Lung (tissue), 17 donors: ENCODE measurements at places on chromosomes 12 and 14.

GRCh38 chr12:95661360-95661759 lies 110.1 kb upstream of the USP44 start:
- H3K4me1 ChIP-seq: peaks cover 3% of the 10 kb centered on the region
- H3K4me3 ChIP-seq: no peak overlapping the region
- no peaks in the 10 kb centered on the region for H3K36me3 ChIP-seq
- DNase-seq: no peak
- H3K27ac ChIP-seq: no peak overlapping the region
- H3K27me3 ChIP-seq: no peaks in the 10 kb centered on the region

- H3K27me3 ChIP-seq: no peaks in the 10 kb centered on the region
- no peak overlapping the region for H3K4me3 ChIP-seq
- no peaks in the 10 kb centered on the region for H3K36me3 ChIP-seq
- no peaks in the 10 kb centered on the region for H3K4me1 ChIP-seq
- DNase-seq: no peak
- H3K27ac ChIP-seq: no peak overlapping the region
These were observed 138.5 kb downstream of the ESRRB start for GRCh38 chr14:76514213-76514998.

DNA sequence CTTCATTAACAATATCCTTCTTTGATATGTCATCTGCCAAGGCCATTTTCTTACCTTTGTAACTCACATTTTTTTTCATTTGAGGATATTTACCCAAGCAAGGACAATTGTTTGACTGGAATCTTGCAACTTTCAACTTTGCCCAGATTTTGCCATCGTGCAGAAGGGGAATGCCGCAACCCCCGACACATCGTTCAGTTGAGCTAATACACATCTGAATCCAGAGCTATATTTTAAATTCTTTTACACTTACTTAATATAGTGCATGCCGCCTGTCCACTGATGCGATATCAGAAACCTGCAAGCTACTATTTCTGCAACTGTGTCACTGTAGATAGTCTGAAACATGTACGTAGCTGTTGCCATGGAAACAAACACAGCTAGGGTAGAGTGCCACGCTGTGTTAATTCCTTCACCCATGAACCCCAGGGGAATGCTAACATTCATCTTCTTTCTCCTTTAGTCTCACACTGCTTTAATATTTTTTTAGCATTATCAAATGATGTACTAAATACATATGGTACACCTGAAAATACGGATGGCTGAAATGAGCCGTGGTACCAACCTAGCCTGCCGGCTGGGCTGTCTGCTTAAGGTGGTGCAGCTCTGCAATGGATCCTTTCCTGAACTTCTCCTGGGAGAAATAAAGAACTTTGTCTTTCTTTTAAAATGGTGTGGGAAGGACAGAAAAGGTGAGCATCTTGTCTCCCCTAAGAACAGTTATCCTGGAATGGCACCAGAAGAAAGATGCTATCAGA lies 77.0 kb upstream of the FOXN3 start:
- H3K36me3 ChIP-seq: no peaks in the 10 kb centered on the region
- peaks cover 23% of the 10 kb centered on the region for H3K4me1 ChIP-seq
- peak; percentile 44 for DNase-seq

DNA sequence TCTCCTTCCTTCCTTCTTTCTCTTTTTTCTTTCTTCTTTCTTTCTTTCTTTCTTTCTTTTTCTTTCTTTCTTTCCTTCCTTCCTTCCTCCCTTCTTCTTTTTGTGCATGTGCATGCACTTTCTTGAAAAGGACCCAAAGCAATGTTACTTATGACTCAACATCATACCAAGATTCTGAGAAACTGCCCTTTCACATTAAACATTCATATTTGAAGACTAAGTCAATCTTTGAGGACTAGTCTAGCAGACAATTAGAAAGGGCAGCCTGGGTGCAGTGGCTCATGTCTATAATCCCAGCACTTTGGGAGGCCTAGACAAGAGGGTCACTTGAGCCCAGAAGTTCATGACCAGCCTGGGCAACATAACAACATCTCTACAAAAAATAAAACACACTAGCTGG lies 212.8 kb upstream of the KITLG start:
- no peaks in the 10 kb centered on the region for H3K27me3 ChIP-seq
- no peaks in the 10 kb centered on the region for H3K36me3 ChIP-seq
- no peak overlapping the region for H3K4me3 ChIP-seq
- DNase-seq: no peak

DNA sequence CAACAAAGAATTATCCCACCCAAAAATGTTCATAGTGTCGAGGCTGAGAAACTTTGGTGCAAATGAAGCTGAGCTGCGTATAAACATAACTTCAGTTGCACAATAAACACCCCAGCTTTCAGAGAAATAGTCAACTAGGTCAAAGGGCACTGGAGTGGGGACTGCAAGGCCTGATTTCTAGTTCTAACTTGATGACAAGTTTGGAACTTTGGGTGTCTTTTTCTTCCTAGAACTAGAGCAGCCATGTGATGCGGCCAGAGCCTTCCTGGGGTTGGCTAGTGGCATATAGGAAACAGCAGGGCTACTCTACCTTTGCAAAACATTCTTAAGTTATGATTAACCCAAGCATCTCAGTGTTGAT lies 298.4 kb upstream of the AMIGO2 start:
- H3K4me1 ChIP-seq: peaks cover 2% of the 10 kb centered on the region
- H3K27ac ChIP-seq: peak overlapping the region; percentile 26
- no peak for DNase-seq

DNA sequence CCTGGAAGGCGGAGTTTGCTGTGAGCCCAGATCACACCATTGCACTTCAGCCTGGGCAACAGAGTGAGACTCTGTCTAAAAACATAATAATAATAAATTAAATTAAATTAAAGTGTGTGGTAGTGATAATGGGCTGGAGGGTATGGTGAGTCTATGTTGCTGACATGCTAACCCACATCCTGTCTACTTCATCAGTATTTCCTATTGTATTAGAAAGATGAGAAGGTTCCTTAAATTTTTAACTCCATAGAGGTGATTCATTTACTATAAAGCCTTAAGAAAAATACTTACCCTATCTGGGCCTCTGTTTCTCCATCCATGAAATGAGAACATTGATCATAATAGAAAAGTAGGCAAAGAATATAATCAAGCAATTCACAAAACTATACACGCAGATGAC lies 280.5 kb downstream of the FBXL14 start:
- no peaks in the 10 kb centered on the region for H3K27me3 ChIP-seq
- H3K4me3 ChIP-seq: no peak overlapping the region
- peaks cover 2% of the 10 kb centered on the region for H3K36me3 ChIP-seq
- H3K27ac ChIP-seq: no peak overlapping the region

GRCh38 chr14:98070536-98070935 lies 1201.5 kb downstream of the BCL11B start:
- no peaks in the 10 kb centered on the region for H3K4me1 ChIP-seq
- H3K36me3 ChIP-seq: no peaks in the 10 kb centered on the region
- H3K27ac ChIP-seq: no peak overlapping the region
- no peaks in the 10 kb centered on the region for H3K27me3 ChIP-seq
- DNase-seq: peak; percentile 16

GRCh38 chr14:99296517-99296916 lies 24.5 kb upstream of the BCL11B start:
- H3K4me1 ChIP-seq: no peaks in the 10 kb centered on the region
- DNase-seq: no peak
- no peak overlapping the region for H3K4me3 ChIP-seq
- no peak overlapping the region for H3K27ac ChIP-seq
- no peaks in the 10 kb centered on the region for H3K36me3 ChIP-seq
- no peaks in the 10 kb centered on the region for H3K27me3 ChIP-seq

GRCh38 chr14:103013028-103013427 lies 44.3 kb downstream of the CDC42BPB start:
- H3K36me3 ChIP-seq: no peaks in the 10 kb centered on the region
- H3K4me1 ChIP-seq: peaks cover 10% of the 10 kb centered on the region
- no peaks in the 10 kb centered on the region for H3K27me3 ChIP-seq
- no peak overlapping the region for H3K4me3 ChIP-seq

- H3K4me1 ChIP-seq: no peaks in the 10 kb centered on the region
- no peak overlapping the region for H3K27ac ChIP-seq
- H3K27me3 ChIP-seq: peaks cover 46% of the 10 kb centered on the region
- no peak overlapping the region for H3K4me3 ChIP-seq
- DNase-seq: no peak
- H3K36me3 ChIP-seq: no peaks in the 10 kb centered on the region
These were observed 37.4 kb downstream of the NOC4L start for GRCh38 chr12:132181570-132182200.

- no peak for DNase-seq
- H3K27ac ChIP-seq: no peak overlapping the region
- H3K36me3 ChIP-seq: no peaks in the 10 kb centered on the region
- no peaks in the 10 kb centered on the region for H3K27me3 ChIP-seq
- no peaks in the 10 kb centered on the region for H3K4me1 ChIP-seq
- H3K4me3 ChIP-seq: no peak overlapping the region
These were observed 152.2 kb downstream of the SLC15A4 start for GRCh38 chr12:128671528-128672042.

DNA sequence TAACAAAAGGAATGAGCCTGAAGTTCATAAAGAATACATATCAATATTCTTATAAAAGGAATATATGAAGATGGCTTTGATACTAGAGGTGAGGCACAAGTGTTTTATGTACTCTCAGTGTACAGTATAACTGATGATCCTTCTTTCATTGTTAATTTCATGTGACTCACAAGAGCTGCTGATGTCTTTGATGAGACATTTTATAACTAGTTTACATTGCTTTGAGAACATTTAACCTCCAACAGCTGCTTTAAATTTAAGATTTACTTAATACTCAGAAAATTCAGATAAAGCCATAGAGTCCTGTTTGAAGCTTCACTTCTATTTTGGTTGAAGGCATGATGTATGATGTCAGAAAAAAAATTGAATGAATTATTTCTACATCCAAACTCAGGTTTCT lies 59.8 kb downstream of the WASHC4 start:
- peaks cover 13% of the 10 kb centered on the region for H3K36me3 ChIP-seq
- DNase-seq: no peak
- H3K4me1 ChIP-seq: no peaks in the 10 kb centered on the region
- H3K27me3 ChIP-seq: no peaks in the 10 kb centered on the region

DNA sequence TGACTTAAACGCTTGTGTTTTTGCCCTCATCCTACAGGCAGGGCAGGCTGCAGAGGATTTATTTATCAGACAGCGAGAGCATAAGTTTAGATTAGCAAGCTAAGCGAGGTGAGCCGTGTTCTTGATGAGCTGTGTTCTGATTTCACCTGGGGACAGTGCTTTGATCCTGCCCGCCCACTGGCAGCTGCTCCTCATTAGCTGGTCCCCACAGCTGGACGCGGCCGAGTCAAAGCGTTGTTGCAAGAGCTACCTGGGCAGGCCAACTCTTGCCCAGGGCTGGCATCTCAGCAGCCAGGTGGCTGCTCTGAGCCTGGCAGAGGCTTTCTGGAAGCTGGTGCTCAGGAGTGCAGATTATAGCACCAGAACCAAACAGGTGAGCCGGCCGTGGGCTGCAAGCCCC lies 46.8 kb upstream of the BEGAIN start:
- H3K27ac ChIP-seq: no peak overlapping the region
- H3K36me3 ChIP-seq: no peaks in the 10 kb centered on the region
- peaks cover 3% of the 10 kb centered on the region for H3K27me3 ChIP-seq
- H3K4me3 ChIP-seq: no peak overlapping the region
- DNase-seq: no peak
- H3K4me1 ChIP-seq: no peaks in the 10 kb centered on the region

- no peaks in the 10 kb centered on the region for H3K36me3 ChIP-seq
- no peaks in the 10 kb centered on the region for H3K4me1 ChIP-seq
- H3K27me3 ChIP-seq: no peaks in the 10 kb centered on the region
These were observed 148.9 kb upstream of the KITLG start for GRCh38 chr12:88729196-88729595.

- H3K27me3 ChIP-seq: no peaks in the 10 kb centered on the region
- no peak overlapping the region for H3K4me3 ChIP-seq
- H3K36me3 ChIP-seq: peaks cover 5% of the 10 kb centered on the region
- H3K27ac ChIP-seq: no peak overlapping the region
- H3K4me1 ChIP-seq: no peaks in the 10 kb centered on the region
These were observed 14.3 kb downstream of the FNTB start for GRCh38 chr14:65000898-65001591.

- H3K27me3 ChIP-seq: no peaks in the 10 kb centered on the region
- no peaks in the 10 kb centered on the region for H3K4me1 ChIP-seq
- DNase-seq: no peak
- no peaks in the 10 kb centered on the region for H3K36me3 ChIP-seq
These were observed 502.3 kb downstream of the TMEM132D start for GRCh38 chr12:129401572-129401971.

DNA sequence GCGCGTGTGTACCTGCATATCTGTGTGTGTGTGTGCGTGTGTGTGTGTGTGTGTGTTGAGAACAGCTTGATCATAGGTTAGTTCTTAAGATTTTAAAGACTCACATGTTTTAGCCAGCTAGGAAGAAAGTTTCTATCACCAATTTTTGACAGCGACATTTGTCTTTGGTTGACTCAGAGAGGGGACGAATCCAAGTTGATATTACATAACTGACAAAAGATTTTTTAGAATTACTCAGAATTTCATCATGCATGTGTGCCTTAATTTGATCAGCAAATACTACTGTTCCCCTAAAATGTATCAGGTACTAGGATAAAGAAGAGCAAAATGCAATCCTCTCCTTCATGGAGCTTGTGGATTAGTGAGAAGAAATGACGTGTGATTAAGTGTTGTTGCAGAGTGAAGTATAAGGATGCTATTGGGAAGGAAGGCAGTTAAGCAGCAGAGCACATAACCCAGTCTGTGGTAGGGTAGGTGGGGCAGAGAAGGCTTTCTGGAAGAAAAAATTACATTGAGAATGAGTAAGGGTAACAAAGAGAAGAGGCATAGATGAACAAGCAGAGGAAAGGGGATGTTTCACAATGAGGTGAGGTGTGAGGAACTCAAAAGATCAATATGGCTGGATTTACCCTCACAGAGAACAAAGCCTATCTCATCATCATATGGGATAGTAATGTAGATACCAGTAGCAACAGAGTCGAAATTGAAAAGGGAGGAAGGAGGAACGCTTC lies 77.5 kb downstream of the ELK3 start:
- no peaks in the 10 kb centered on the region for H3K4me1 ChIP-seq
- H3K36me3 ChIP-seq: peaks cover 11% of the 10 kb centered on the region
- H3K27me3 ChIP-seq: no peaks in the 10 kb centered on the region
- no peak overlapping the region for H3K4me3 ChIP-seq
- no peak for DNase-seq

DNA sequence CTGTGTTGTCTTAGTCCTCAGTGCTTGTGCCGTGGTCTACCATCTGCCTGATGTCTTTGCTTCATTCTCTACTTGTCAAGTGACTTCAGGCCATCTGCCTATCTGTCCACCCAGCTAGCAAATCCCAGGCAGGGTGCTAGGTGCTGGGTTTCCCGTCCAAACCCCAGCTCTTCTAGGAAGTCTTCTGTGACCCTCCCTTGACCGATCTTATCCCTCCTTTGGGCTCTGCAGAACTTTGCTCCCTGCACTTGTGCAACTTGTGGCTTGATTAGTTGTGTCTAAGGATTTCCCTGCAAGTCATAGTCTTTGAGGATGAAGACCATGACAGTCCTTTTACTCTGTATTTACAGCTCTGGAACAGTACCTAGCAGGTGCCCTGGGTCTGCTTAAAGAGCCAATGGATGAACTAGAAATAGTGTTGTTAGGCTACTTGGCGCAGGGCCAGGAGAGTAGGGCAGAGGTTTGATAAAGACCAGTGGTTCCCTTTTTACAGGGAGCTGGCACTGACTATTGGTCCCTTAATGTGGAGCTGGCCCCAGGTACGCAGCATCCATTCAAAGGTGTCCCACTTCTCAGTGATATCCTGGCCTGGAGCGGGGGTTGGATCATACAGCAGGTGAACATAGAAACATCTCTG lies 60.1 kb downstream of the ADCK1 start:
- no peak overlapping the region for H3K4me3 ChIP-seq
- H3K36me3 ChIP-seq: no peaks in the 10 kb centered on the region
